ENCODE measurements at places on chromosomes 3 and 15.

- DNase-seq: no peak
These were observed 177.3 kb downstream of the GAP43 start for GRCh38 chr3:115800489-115801075.

DNA sequence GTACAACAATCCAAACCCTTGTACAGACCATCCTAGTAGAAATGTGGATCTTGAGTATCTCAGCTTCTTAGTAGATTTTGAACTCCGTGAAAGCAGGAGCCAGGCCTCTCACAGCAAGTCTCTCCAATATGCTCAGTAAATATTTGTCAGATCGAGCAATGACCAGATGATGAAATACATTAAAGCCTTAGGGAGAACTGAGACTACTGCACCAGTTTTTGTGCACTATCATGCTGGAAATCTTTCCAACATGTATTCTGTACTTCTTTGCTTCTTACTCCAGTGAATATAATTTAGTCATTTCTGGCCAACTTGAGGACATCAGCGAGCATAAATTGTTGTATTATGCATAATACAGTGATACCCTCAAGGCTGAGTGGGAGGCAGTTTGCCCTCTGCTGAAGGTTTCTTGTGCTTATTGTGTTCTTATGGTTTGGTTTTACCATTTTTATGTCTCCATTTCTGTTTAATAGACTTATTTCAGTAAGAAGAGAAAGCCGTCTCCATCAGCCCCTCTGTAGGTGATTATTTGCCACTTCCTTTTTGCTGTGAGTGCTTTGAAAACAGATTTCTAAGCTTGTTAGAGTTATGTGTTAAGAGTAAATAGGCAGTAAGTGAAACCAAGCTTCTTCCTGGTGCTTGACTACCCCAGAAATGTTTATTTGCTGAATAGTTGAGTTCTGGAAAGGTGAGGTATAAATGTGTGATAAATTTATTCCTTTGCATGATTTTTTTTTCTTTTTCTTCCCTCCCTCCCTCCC lies 147.1 kb downstream of the PGPEP1L start:
- no peak for DNase-seq

DNA sequence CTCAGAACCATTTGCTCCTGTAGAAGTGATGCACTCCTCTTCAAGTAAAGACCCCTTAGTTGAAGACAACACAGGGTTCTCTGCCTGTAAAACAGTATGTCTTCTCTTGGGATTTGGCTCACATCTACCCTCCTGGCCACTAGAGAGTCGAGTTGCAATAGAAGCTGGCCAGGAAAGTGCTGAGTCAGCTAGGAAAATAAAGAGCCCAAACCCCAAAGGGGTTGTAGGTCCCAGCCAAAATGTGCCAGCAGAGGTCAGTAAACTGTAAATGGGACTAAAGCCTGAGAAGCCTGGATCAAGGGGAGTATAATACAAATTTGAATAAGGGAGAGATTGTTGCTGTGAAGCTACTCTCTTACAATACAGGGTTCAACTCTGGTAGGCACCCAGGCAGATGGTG lies 37.2 kb upstream of the THBS1 start:
- no peak for DNase-seq

DNA sequence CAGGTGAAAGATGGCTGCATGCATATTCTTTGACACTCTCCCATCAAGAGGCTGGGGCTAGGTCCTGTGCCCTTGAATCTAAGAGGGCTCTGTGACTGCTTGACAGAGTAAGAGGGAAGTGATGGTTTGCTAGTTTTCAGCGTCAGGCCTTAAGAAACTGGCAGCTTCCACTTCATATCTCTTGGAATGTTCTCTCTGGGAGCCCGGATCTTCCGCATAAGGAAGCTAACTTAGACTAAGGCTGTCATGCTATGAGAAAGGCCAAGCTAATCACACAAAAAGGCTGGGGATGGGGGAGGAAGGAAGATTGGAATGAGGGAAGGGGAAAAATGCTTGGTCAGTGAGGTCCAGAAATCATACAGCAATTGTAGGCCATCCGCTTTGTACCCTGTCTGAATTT lies 50.0 kb downstream of the MB21D2 start:
- no peak for DNase-seq

DNA sequence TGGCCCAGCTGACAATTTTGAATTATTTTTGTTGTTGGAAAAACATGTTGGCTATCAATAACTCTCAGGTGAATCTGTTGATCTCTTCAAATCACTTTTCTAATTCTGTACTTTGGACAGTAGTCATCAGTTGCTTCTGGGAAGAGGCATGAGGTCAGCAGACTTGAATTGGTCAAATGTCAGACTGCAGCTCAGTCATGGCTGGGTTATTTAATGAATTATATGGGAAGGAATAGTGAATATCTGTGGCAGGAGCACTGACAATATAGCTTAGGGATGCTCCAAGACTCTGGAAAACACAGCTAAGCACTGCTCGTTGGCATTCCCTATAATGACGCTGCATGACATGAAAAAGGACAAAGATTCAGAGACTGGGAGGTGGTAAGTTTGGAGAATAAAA lies 98.8 kb upstream of the GAP43 start:
- no peak for DNase-seq

- no peak for DNase-seq
These were observed 15.4 kb upstream of the RFC4 start for GRCh38 chr3:186821429-186822387.

GRCh38 chr3:131403216-131403895 lies 21.8 kb downstream of the NUDT16 start:
- DNase-seq: no peak

DNA sequence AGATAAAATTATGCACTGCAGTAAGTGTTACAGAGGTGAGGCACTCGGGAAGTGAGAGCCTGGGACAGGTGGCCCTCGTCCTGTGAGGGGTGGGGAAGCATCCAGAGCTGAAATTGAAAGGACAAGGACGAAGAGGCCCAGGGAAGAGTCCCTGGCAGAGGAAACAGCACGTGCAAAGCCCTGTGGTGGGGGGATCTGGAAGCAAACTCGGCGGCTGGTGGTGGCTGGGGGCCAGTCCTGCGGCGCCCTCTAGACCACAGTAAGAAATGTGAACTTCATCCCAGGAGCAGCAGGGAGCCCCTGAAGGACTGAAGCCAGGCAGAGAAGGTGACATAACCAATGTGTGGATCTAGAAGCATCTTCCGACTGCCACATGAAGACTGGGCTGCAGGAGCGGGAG lies 42.8 kb downstream of the GRIP2 start:
- DNase-seq: no peak

- DNase-seq: no peak
These were observed 11.7 kb downstream of the AHSG start for GRCh38 chr3:186624598-186624997.

- DNase-seq: no peak
These were observed 560.9 kb upstream of the AGTR1 start for GRCh38 chr3:148136816-148137215.

GRCh38 chr3:127193341-127193740 lies 410 bp downstream of the PRR23E start:
- DNase-seq: no peak

- no peak for DNase-seq
These were observed 364.9 kb upstream of the DPPA4 start for GRCh38 chr3:109702252-109702651.

DNA sequence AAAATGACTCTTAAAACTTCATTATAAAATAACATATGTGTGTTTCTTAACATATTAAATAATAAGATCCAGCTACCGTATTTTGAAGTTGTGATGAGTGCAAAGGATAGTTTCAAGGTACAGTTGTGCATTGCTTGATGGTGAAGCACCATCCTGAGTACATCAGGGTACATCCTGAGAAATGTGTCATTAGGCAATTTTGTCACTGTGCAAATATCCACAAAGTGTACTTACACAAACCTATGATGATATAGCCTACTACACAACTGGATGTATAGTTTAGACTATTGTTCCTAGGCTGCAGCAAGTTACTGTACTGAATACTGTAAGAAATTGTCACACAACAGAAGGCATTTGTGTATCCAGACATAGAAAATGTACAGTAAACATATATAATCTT lies 20.8 kb upstream of the TM4SF1 start:
- DNase-seq: no peak

DNA sequence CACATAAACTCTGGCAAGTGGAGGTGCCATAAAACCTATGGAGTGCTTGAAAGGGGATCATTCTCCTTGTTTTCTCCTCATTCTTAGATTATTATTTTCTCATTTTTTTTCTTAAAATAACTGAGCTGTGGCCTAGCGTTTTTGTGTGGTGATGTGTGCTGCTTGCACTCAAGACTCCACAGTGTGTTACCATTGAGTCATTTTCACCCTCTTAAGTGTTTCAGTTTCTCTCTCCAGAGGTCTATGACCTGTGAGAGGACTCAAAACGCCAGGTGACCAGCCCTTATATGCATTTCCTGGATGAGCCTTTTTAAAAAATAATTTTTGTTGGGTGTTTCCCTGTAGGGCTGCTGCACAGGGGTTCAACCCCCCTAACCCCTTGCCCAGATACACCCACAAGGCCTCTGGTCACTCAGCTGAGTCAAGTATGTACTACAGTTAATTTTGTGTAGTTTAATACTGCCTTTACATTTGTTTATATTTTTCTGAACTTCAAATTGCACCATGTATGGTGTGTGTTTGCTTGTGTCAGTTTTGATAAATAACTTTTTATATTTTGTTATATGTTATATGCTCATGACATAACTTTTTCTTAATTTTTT lies 15.4 kb upstream of the BTLA start:
- DNase-seq: no peak
